Pulmonary artery endothelial cell (primary cell): ENCODE measurements at places on chromosomes 5 and 9.

DNA sequence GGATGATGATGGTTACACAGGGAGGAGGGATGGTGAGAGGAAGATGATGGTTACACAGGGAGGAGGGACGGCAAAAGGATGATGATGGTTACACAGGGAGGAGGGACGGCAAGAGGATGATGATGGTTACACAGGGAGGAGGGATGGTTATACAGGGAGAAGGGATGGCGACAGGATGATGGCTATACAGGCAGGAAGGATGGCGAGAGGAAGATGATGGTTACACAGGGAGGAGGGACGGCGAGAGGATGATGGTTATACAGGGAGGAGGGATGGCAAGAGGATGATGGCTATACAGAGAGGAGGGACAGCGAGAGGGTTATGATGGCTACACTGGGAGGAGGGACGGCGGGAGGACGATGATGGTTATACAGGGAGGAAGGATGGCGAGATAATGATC lies 64.1 kb upstream of the FCN1 start:
- DNase-seq, result no peak

DNA sequence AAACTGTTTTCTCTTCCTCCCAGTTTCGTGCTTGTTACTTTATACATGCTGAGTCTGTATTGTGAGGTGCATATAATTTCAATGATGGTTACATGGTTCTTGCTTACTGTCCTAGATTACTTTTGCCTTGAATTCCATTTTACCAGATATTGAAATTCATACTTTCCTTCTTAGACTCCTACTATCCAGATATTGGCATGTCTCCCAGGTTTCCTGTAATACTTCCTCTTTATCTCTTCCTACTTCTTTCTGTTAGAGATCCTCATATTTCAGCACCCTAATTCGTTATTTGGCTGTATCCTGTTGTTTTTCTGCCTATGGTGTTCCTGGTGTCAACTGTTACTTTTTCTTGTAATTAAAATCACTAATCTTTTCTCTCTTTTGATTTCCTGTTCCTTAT lies 522.1 kb downstream of the CCDC171 start:
- DNase-seq, result no peak

DNA sequence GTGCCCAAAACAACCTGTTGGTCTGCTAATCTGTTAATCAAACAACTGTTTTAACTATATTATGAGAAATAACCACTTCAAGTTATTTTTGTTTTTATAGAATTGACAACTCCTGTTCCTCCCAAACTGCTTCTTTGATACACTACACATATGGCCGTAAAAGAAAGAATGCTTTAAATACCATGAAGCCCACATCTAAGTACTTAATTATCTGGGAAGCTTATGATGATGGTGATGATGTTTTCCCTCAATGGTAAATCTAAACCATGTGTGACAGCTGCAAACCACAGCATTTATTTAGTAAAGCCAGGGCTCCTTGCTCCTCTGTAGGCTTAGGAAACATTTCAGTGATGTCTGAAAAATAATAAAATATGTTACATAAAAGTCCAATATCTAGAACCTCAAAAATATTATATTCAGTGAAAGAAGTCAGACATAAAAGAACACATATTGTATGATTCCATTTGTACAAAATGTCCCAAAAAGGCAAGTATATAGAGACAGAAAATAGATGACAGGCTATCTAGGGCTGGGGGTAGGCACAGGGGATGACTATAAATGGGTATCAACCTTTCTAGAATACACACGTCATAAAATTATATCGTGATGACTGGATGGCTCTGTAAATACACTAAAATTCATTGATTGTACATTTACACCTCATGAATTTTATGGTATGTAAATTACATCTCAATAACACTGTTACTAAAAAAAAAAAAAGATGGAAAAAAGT lies 154.1 kb downstream of the EFNA5 start:
- DNase-seq, result no peak

DNA sequence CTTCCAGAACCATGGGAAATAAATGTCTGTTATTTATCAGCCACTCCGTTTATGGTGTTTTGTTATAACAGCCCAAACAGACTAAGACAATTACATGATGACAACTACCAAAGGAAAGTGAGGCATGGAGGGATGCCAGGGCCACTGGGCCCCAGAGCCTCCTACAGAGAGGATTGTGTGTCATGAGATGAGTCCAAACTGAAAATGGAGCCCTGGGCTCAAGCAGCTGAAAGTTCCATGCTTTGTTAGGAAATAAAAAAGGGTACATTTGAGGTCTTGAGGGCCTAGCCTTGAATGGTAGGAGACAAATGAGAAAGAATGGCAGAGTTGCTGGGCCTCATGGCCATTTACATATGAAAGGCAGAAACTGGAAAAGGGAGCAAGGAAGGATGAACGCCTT lies 586.5 kb downstream of the CETN3 start:
- DNase-seq, result no peak

DNA sequence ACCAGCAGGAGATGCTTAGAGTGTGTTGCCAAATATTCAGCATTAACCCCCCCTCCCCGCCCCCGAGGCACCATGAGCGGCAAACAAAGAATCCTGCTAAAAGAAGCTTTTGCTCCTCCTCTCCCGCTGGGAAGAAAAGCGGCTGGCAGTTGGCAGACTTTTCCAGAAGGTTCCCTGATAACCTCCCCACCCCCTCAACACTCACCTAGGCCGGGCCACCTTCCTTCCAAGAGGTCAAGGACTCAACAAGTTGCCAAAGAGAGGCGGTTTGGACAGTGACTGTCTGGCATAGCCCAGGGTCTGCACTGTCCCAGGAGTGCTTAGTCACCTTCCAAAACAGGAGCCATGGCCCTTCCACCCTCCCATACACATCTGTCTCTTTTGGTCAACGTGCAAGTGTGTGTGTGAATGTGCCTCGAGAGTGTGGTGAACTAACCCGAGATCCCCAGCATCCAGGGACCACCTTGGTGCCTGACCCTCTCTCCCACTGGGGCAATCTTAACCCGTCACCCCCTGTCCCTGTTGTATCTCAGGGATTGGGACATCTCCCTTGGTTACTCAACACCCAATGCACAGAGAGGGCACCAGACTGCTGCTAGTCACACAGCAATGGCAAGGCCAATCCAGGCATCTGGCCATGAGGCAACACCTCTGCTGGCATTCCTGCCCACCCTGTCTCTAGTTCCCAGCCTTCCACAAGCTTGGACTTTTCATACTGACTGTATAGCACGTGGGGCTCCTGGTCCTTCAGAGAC lies 18.9 kb downstream of the CAMK2A start:
- DNase-seq, result no peak

- DNase-seq, result no peak
Measured at GRCh38 chr9:68844631-68845612, 139.9 kb downstream of the PIP5K1B start.

DNA sequence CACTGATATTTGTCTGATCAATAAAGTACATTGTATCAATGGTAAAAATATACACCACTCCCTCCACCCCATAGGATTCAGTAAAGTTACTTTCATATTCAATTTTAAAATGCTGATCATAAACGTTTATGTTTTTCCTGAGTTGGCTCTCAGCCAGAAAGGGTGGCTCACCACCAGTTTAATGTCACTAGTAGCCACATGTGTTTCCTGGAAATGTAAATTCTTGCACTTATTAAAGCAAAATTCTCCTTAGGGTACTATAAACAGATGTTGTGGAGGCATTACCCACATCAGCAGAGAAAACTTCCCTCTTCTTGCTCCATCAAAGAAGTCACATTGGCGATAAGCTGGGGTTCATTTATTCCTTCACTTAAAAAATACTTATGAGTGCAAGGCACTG lies 210.3 kb downstream of the SREK1 start:
- DNase-seq, result no peak

GRCh38 chr9:128222026-128222425 lies 18.8 kb downstream of the DNM1 start:
- no peak for DNase-seq

GRCh38 chr5:169036079-169036805 lies 264.7 kb downstream of the SLIT3 start:
- no peak for DNase-seq

DNA sequence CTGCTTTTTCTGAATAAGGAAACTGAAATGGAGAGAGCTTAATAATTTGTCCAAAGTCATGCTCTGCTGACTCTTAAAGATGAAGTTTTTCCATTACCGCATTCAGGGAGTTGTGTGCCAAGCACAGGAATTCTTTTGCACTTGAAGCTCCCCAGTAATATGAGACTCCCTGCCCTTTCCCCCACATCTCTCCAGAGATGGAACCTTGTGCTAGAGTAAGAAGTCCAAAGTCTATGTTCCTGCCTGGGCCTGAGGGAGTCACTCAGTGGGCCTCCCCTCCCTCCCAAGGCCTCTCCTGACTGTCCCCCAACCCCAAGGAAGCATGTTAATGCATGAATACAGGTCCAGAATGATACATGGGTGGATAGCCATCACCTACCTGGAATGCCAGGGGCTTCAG lies 173.3 kb upstream of the SEMA6A start:
- no peak for DNase-seq

- no peak for DNase-seq
Measured at GRCh38 chr9:123033352-123033751, at the start of gene GPR21. Gene GPR21, plus strand, starts transcription at chr9:123033667. Its CDS starts 900 bp downstream, at chr9:123034567.

DNA sequence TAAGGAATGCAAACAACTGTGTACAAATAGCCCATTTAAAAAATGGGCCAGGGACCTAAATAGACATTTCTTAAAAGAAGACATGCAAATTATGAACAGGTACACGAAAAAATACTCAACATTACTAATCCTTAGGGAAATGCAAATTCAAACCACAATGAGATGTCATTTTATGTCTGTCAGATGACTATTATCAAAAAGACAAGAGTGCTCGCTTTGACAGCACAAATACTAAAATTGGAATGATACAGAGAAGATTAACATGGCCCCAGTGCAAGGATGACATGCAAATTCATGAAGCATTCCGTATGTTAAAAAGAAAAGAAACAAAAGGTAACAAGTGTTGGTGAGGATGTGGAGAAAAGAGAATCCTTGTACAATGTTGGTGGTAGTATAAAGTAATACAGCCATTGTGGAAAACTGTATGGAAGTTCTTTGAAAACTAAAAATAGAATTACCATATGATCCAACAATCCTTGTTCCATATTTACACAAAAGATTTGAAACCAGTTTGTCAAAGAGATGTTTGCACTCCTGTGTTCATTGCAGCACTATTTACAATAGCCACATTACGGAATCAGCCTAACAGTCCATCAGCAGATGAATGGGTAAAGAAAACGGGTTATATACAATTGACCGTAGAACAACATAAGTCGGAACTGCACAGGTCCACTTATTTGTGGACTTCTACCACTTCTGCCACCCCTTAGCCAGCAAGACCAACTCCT lies 47.2 kb upstream of the PCAT7 start:
- DNase-seq, result no peak
